ENCODE measurements at places on chromosomes 3 and 15.

- no peak for DNase-seq
Observed at GRCh38 chr15:42903388-42904324, 16.9 kb downstream of the TTBK2 start.

- no peak for DNase-seq
Observed at GRCh38 chr3:190556351-190556750, 42.5 kb downstream of the IL1RAP start.

- DNase-seq: no peak
Observed at GRCh38 chr15:90008607-90009006, 7.5 kb downstream of the ZNF710 start.

- DNase-seq: no peak
Observed at GRCh38 chr15:90617171-90617570, 87.4 kb downstream of the CRTC3 start.

GRCh38 chr3:177141471-177141870 is 55.8 kb downstream of the TBL1XR1 start:
- DNase-seq: no peak

DNA sequence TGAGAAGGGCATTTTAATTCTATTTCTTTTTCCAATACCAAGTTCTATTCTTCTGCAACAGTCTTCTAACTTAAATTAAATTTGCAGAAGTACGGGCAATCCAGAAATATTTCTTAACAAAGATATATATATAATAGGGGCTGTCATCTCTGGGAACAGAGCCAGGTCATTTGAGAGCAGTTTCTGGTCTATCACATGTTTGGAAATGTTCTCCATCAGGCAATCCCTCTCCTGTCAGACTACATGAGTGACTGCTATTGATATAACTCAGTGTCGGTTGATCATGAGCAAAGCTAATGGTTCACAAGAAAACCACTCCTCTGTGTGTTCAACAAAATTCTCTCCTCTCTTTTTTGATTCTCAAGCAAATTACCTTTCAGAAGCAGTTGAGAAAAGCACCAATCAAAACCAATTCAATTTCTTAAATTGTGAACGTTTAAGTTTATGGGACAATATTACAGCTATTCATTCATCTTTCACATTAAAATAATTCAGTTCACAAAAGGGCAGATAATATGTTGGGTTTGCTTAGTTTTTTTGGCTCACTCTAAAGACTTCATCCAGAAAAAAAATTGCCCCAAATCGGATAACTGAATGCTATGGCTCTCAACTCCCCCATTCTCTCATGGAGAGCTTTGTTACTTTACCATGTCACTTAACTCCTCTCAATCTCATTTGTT is 152.9 kb upstream of the TGFBR2 start:
- no peak for DNase-seq

GRCh38 chr3:18207226-18207625 is 217.9 kb downstream of the SATB1 start:
- DNase-seq: no peak

DNA sequence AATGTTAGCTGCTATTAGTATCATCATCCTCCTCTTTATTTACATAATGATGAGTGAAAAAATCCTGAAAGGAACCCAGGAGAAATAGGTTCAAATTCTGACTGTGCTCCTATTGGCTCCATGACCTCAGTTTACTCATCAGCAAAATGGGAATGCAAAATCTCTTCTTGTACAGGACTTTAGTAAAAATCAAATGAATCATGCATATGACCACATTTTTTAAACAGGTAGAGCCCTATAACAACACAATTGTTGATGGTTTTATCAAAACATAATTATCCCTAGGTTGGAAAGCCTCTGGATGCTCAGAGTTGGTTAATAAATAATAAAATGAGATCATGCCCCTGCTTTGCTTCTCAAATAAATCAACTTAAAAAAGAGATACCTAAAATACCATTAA is 16.0 kb upstream of the NR2F2 start:
- no peak for DNase-seq

DNA sequence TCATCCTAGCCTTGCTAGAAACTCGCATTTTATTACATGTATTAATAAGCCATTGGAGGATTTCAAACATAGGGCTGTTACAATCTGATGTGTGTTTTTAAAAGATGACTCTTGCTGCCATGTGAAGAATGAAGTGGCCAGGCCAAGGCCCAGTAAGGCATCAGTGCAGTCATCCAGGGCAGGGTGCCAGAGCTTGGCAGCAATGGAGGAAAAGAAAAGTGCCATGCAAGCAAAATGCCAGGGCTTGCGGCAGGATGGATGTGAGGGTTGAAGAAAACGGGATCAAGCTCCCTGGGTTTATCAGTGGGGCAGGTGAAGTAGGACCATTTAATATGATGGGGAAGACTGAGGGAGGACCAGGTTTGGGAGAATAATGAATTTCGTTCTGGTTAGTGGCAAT is 183.6 kb downstream of the MINAR1 start:
- no peak for DNase-seq

- DNase-seq: no peak
Observed at GRCh38 chr3:6737630-6738029, 123.3 kb upstream of the GRM7 start.

DNA sequence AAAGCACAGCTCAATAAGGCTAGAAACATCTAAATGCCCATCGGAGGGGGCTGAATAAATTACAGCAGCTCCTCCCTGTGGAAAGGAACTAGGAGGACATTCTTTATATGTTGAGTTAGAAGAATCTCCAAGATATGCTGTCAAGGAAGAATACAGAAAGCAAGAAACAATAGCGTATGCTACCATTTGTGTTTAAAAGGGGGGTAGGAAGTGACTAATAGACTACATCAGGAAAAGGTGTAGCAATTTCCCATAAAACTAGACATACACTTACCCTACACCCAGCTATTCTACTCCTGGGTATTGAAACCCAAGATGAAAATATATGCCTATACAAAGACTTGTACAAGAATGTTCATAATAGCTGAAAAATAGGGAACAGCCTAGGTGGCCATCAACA is 21.6 kb downstream of the SEC61A1 start:
- DNase-seq: no peak

DNA sequence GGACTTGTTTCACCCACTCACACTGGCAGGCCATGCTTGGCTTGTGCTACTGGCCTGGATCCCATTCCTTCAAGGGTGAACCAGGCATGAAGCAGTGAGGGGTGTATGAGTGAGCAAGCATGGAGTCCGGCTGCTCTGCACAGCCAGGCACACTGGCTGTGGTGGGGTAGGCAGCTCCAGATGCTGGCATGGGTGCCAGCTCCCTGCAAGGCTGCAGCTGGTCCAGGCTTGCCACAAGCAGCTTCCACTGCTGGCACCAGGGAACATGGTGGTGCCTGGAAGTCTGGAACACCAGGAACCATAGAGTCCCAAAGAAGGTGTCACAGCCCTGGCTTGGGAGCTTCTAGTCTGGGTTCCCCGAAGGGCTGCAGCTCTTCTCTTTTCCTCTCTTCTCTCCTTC is 395.1 kb downstream of the UNC13C start:
- DNase-seq: no peak

DNA sequence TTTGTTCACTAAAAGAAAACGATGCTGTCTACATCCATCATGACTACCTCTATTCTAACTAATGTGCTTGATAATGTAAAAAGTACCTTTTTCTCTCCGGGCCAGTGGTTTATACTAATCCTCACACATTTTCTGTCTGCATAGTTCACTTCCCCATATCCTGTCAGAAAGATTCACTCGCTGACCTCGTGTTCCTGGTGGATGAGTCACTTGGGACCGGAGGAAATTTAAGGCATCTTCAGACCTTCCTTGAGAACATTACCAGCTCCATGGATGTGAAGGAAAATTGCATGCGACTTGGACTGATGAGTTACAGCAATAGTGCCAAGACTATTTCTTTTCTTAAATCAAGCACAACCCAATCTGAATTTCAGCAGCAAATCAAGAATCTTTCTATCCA is 33.8 kb downstream of the COL6A5 start:
- DNase-seq: no peak

DNA sequence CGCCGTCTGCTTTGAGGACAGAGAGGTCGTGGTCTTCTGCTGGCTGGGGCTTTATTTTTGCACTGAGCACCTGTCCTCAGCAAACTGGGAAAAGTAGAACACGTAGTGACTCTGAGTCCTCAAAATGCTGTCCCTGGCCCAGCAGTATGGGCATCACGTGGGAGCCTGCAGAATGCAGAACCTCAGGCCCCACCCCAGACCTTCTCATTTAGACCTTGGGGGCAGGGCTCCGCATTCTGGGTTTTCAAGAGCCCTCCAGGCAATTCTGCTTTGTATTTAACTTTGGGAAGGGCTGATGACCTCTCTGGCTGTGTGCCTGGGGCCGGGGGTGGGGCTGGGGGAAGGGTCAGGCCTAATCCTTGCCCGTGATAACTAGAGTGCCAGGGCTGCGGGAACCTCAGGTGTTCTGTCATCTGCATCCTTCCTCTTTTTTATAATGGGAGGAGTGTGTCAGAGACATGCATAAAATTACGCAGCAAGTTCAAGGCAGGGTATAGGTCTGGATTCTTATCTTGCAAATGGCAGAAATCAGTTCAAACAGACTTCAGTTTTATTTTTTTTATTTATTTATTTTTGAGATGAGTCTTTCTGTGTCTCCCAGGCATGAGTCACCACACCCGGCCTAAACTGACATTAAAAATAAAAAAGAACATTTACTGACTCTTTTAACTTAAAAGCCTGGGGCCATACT is 11.1 kb downstream of the SLC6A6 start:
- DNase-seq: no peak

Data from NAMALWA (cell line).